ENCODE measurements at places on chromosomes 11 and 22.
A peak's percentile ranks its signal among the peaks of the same experiment; 100 is the strongest.

- peak; percentile 63 for DNase-seq
Measured at GRCh38 chr11:46277622-46278386, at the start of gene CREB3L1. Gene CREB3L1 (plus strand): TSS chr11:46277662. CDS start chr11:46278112, 450 bp downstream.

GRCh38 chr11:936199-936598 is 10.5 kb downstream of the AP2A2 start:
- DNase-seq = peak; percentile 81

- DNase-seq = peak; percentile 17
Measured at GRCh38 chr11:106152013-106152412, 74.6 kb downstream of the AASDHPPT start.

- no peak for DNase-seq
Measured at GRCh38 chr11:8372641-8373381, 109.1 kb upstream of the LMO1 start.

GRCh38 chr11:73291781-73292524 is 16.1 kb upstream of the ARHGEF17 start:
- DNase-seq = no peak

DNA sequence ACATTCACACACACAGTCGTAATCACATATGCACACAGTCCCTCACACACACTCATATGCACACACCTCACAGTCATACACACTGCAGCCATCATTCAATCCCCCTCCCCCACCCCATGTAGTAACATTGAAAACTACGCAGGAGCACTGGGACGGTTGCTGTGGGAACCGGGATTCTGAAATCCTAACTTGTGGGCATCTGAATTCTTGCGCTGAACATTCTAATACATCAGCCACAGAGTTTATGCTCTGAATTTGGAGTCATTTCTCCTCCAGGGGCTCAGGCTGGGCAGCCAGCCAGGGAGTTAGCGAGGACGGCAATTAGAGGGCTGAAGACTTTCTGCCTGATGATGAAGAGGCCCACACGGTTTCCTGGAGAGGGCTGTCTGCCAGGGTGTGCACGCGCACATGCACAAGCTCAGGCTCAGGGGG is 32.7 kb downstream of the CD6 start:
- peak; percentile 33 for DNase-seq

All from small intestine (tissue), 16 donors.